Neural progenitor cell (in vitro differentiated cells): ENCODE measurements at places on chromosomes 5 and 9. TPM values are rescaled to one million over a fixed set of nuclear protein-coding genes. Genes with fewer than 3 reads are reported as not detected.
A peak's percentile ranks its signal among the peaks of the same experiment; 100 is the strongest.

The TAF11L5 gene
- not detected in 2 replicates for total RNA-seq

The AHRR gene
- total RNA-seq: 0.34 and 0.68 TPM in 2 replicates

DNA sequence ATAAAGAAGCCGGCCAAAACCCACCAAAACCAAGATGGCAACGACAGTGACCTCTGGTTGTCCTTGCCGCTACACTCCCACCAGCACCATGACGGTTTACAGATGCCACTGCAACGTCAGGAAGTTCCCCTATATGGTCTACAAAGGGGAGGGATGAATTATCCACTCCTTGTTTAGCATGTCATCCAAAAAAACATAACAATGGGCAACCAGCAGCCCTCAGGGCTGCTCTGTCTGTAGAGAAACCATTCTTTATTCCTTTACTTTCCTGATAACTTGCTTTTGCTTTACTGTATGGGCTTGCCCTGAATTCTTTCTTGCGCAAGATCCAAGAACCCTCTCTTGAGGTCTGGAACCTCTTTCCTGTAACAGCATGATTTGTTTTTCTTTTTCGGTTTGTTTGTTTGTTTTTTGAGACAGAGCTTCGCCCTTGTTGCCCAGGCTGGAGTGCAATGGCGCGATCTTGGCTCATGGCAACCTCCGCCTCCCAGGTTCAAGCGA is 2.0 kb upstream of the UAP1L1 start:
- no peak for DNase-seq

- DNase-seq: no peak
These were observed 15.8 kb upstream of the SETX start for GRCh38 chr9:132370592-132370991.

GRCh38 chr9:134858051-134858841 is 22.4 kb upstream of the FCN2 start:
- DNase-seq: no peak

- DNase-seq: no peak
These were observed 248.6 kb downstream of the TMEM232 start for GRCh38 chr5:110477911-110478310.

GRCh38 chr5:74801941-74802340 is 34.9 kb downstream of the NSA2 start:
- no peak for DNase-seq

- no peak for DNase-seq
These were observed 25.7 kb upstream of the ENTREP1 start for GRCh38 chr9:69299315-69299714.

GRCh38 chr5:151781201-151781600 is 9.4 kb downstream of the G3BP1 start:
- no peak for DNase-seq

GRCh38 chr5:41793141-41793770 is 77.0 kb downstream of the OXCT1 start:
- DNase-seq: no peak

DNA sequence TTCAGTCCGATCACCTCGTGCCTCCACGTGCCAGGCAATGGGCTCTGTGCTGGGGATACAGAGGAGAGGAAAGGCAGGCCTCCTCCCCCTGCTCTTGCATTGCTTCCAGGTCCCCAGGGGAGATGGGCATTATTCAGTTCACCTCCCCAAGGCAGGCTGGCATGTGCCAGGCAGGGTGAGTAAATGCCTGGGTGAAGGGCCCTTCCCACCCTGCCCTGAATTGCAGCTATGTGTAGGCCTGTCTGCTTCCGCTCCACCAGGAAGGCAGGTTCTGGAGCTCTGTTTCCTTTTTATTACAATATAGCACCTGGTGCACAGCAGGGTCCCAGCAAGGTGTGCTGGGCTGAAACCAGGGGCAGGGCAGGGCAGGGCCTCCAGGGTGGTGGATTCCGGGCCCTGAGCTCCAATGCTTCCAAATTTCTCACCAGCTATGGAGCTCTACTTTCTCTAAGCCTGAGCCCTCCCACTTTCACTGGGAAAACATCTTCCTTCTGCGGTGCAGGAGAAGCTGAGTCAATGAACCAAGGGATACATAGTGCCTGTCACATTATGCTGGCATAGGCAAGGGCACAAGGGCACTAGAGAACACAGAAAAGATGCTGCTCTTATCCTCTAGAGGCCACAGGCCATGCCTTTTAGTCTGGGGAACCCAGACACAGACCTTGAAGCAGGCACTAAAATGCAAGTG is 42.0 kb downstream of the SHB start:
- DNase-seq: no peak

The F2RL2 gene
- total RNA-seq: 3.6 and 4.3 TPM in 2 replicates

DNA sequence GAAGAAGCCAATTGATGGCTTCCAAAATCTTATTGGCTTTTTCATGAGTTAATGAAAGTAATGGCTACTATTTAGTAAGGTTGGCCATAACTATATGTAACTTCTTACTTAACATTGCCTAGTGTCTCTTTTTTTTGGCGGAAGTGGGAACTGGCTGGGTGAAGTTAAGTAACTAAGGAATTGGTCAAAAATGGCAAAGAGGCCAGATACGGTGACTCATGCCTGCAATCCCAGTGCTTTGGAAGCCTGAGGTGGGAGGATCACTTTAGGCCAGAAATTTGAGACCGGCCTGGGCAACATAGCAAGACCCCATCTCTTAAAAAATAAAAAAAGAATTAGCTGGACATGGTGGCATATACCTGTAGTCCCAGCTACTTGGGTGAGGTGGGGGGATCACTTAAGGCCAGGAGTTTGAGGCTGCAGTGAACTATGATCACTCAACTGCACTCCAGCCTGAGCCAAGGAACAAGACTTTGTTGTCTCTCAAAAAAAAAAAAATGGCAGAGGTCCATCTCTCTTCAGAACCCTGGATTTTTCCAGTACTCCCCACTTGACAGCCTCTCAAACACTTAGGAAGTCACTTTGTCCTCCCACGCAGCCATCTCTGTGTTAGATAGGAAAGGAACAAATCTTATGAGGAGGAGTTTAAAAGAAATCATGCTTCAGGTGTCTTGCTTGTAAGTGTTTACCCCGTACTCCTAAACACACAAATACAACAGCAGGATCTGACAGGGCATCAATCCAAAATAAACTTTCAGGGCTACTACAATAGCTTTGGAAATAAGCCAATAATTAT is 75.7 kb downstream of the TEK start:
- DNase-seq: no peak

The PLK2 gene
- total RNA-seq: 10.1 and 22.5 TPM in 2 replicates

GRCh38 chr9:92180669-92181181 is 65.5 kb upstream of the SPTLC1 start:
- DNase-seq: no peak

GRCh38 chr5:172425402-172425801 is 28.9 kb downstream of the SH3PXD2B start:
- no peak for DNase-seq

DNA sequence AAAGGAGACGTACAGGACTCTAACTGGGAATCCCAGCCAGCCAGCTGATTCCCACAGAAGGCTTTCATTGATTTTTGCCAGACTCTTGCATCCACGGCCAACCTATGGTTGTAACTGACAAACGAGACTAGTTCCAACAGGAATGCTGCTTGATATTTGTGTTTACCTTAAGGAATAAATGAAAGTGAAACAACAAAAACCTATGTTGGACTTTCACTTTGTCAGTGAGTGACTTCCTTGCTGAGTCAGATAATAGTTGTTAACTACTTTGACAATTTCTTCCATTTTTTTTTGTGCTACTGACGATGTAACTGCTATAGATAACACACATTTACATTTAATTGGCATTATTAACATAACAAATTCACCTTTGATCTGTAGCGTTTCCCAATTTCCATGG is 63.4 kb upstream of the LRRTM2 start:
- no peak for DNase-seq

The SLC36A2 gene
- total RNA-seq: not detected in 2 replicates

DNA sequence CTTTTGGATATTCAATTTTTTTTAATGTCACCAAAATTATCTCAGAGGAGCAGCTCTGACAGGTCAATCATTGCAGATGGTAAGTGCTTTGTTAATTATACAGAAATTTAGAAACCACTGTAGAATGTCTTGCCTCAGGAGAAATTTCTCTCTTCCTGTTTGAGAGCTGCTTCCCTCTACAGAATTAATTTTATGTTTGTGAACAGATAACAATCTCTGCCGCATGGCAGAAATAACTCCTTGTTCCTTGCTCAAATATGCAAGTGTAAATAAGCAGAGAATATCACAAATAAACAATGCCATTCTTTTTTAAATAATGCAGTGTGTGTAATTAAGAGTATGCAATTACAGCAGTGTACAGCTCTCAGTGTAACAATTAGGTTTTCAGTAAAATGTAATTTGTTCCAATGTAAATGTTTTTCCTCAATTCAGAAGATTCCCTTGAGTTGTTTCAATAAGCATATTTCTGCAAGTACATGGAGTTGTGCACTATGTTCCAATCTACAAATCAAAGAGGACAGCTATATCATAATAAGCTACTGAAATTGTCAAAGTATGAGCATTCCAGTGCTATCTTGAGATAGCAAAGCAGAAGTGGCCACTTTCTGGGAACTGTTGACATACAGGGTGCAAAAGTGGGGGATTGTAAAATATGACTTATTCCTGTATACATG is 1012.8 kb downstream of the MAT2B start:
- DNase-seq: no peak

DNA sequence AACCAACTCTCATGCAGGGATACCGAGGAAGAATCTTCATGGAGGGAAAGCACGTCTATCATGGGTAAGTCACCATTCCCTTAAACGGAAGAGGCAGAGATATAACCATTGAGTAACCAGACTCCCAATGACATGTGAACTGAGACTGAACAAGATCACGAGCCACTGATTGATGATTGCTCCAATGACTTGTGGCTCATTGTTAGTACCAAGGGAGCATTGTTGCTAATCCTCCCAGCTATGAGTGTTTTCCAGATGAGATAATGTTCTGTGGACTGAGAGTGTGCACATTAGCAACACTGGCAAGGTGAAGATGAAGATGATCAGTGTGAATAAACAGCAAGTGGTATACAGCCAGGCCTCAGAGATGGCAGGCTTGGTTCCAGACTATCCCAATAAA is 219.2 kb upstream of the MAP3K1 start:
- no peak for DNase-seq

GRCh38 chr9:130963337-130963908 is 24.4 kb upstream of the FIBCD1 start:
- DNase-seq: no peak

- no peak for DNase-seq
These were observed 6.9 kb downstream of the SOHLH1 start for GRCh38 chr9:135692410-135692809.

- no peak for DNase-seq
These were observed 203.0 kb downstream of the KDM4C start for GRCh38 chr9:6960777-6961176.

GRCh38 chr5:32713770-32714381 is 2.8 kb downstream of the NPR3 start:
- peak; percentile 74 for DNase-seq

The SLC25A48 gene
- not detected in 2 replicates for total RNA-seq

- DNase-seq: no peak
These were observed 24.9 kb downstream of the VAV2 start for GRCh38 chr9:133967024-133967741.

DNA sequence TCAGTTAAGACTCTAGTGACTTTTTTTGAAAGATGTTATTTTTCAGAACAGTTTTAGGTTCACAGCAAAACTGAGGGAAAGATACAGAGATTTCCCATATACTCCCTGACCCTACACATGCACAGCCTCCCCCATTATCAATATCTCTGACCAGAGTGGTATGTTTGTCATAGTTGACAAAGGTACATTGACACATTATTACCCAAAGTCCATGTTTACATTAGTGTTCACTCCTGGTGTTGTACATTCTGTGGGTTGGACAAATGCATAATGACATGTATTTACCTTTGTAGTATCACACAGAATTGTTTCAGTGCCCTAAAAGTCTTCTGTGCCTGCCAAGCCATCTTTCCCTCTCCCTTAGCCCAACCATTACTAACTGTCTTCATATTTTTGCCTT is 470.7 kb upstream of the DMAC1 start:
- DNase-seq: no peak

DNA sequence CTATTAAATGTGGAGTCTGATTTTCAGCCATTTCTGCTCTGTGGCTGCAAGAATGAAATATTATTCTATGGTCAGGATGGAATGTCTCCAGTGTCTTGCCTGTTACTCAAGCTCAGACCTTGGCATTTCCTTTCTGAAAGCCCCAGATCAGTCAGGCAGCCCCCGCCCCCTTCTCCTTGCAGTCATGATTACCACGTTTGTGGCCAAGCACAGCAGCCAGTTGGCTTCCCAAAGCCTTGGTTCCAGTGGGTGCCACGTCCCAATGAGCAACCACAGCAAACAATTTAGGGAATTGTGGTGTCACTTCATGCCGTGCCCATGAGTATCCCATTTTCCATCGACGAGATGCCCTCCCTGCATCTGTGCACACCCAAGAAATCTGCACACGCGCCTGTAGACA is 9.7 kb upstream of the OBP2A start:
- no peak for DNase-seq

The PTGS1 gene
- 1.8 and 2.2 TPM in 2 replicates for total RNA-seq

DNA sequence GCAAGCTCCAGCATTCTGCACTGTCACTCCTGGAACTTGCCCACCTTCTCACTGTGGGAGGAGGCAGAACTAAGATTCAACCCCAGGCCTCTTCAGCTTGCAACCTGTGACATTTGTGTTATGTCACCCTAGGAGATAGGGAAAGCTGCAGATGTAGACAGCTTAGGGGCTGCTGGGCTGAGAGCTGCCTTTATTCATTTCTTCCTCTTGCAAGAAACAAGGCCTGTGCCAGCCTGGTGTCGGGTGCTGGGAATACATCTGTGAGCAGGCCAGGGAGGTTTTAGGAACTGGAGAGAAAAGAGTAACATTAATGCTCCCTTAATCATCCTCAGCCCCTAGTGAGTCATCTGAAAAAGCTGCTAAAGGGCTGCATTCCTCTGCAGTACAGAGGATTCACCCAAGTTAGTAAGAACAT is 101.8 kb downstream of the FGF18 start:
- peak; percentile 30 for DNase-seq

DNA sequence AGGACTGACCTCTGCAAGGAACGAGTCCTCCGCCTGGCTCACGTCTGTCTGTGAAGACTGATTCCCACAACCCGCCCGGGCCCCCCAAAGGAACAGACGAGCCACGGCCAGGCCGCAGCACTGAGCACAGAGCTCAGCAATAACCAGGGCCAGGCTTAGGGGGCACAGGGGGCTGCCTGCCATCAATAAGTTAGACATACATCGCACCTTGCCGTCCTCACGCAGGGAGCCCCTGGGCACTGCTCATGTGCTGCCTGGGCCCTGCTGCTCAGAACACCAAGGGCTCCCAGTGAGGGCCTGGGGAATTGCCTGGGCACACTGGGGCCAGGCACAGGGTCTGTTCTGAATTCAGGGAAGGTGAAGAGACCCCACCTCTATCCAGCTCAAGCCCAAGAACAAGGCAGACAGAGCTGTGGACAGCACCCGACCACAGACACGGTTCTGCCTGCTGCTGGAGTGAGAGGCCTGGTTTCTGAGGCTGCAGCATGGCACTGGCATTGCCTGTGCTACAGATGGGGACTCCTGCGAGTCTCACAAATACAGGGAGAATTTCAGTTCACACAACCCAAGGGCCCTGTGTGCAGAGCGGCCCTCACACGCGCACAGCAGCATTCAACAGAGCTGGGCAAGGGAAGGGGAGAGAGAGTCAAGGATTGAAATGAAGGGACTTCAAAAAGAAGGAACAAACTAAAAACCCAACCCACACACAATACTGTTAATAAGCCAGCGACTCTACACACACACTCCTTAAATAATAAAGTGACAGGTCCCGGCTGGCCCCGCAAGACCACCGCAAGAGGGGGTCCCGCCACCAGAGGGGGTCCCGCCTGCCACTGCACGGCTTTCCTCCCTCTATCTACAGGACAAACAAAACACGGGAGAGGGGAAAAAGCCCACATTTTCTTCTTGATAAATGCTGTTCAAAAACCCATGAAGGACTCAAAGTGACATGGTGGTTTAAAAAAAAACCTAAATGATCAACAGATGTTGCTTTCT is 32.0 kb downstream of the PRRT1B start:
- no peak for DNase-seq
